ENCODE measurements at places on chromosomes 11 and 22.

DNA sequence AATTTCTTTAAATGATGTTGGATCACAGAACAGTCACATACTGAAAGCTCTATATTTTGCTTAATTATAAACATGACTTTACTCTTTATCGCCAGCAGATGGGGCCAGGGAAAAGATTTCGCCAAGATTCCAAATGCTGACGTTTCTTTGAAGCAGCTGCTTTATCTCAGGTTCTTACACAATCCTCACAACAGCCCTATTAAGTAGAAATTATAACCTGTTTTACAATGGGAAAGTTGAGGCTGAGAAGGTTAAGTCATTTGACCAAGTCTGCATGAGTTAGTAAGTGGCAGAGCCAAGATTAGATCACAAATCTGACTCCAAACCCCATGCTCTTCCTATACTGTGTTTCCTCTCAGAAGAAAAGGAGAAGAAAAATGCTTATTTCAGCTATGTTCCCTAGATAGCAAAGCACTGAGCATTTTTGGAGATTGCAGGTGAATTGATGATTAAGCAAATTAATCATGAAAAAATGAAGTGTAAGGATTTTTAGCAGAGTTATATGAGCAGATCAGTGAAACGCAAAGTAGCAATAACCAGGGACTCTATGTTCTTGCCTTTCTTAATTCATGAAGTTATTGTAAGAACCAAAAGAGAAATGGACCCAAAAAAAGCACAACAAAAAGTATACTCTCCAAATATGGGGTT, 79.0 kb downstream of the AASDHPPT start:
- DNase-seq, result peak; percentile 0

GRCh38 chr11:68680541-68681231, 3.7 kb upstream of the GAL start:
- DNase-seq, result no peak

GRCh38 chr11:128603003-128603696, 15.8 kb upstream of the ETS1 start:
- no peak for DNase-seq

DNA sequence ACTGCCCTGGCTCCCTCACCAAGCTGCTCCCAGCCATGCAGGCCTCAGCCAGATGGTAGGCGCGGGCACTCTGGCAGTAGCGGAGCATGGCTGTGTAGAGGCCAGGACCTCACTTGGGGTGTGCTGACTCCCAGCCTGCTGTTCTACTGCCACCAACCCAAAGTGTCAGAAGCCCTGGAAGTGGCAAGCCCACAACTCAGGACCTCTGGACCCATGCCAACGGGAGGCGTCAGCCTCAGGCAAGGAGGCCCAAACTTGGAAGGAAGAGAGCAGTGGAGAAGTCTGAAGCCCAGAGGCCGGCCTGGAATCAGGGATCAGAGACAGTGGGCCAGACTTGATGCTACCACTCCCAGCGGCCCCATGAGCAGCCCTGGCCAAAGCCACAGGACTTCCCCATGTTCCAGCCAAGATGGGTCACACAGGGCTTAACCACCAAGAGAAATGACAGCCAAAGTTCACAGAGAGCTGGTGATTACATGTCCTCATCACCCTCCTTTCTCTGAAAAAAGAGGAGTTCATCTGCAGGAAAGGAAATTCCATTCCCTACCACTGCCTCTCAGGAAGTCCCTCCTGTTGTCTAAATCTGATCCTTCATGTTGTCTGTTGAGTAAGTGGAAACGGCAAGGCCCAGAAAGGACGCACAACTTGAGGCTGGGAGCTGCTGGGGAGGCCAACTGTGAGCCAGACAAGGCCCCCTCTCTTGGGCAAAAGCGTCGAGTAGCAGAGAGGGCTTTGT, 4.4 kb downstream of the ARRB1 start:
- DNase-seq, result no peak

GRCh38 chr11:62732830-62733229, 4.5 kb downstream of the TTC9C start:
- no peak for DNase-seq

- no peak for DNase-seq
These were observed 9.8 kb downstream of the LARGE2 start for GRCh38 chr11:45932217-45932616.

DNA sequence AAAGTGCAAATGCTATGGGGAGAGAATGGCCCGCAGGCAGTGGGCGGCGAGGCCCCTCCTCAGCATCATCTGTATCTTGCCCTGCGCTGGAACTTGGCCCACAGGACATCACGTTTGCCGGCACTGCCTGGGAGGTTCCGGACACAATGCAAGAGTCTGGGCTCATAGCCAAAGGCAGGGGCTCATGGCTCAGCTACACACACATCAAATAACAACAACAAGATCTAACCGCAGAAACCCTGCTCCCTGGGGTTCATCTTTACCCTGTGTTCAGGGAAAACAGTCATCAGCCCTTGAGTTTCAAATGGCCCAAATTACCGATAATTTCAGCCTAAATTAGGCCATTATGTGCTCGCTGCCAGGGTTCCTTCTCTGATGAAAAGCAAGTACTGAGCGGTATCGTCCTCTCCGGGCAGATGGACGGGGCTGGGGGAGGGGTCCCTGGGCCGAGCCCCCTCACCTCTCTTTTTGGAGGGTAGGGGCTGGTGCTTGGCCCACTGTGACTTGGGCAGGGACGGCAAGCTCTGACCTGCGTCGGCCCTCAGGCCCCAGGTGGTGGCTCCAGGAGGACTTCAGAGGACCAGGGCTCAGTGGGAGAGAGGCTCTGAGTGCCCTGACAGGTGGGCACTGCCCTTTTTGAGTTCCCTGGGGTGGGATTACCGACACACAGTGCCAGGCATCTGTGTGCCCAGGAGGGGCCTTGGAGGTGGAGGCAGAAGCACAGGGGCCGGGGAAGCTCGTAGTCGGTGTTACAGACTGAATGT, 25.0 kb upstream of the GAL start:
- peak; percentile 11 for DNase-seq

- no peak for DNase-seq
These were observed 428.5 kb downstream of the TMEM135 start for GRCh38 chr11:87466223-87466622.

DNA sequence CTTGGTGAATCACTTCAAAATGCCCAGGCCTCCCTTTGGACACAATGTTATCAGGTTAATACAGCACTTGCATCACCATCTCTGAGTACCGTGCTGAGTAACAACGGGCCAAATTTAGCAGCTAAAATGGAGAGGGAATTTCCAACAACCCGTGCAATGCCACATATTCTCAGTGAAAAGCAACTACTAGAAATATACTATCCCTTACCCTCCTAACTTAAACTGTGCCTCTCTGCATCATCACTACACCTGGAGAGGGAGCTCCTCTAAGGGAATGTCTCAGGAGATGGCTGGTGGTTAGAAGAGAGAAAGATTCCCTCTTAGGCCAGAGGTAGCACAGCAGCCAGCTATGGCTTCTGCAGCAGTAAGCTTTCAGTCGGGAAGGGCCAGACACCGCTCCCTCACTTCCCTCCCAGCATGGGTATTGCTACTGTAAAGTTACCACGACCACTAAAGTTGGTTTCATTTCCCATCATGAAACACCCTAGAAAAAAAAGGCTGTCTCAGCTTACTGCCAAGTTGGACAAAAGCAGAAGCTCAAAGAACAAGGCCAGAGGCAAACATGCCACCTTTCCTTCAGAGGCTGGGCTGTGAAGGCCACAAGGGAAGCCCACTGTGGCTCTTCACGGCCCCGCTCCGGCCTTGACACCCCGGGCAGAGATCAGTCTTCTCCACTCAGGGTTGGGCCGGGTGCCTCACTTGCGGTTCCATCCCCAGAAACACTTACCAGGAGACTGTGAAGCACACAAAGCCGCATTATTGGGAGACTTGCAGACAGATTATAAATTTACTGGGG, 3.9 kb downstream of the MAML2 start:
- peak; percentile 67 for DNase-seq

DNA sequence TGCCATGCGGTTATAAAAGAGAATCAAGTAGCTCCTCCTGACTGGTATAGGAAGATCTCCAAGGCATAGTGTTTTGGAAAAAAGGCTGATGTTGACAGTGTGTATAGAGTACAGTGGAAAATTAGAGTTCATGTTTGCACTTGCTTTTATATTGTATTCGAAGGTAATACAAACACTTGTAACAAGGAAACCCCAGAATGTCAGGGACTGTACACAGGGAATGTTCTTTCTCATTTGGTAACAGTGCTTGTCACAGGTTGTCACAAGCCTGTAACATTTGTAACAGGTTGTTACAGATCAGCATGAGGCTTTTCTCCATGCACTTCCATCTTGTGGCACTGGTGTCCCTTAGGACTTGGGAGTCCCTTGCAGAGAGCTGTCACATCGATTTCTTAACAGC, 64.0 kb downstream of the GRK3 start:
- no peak for DNase-seq

- no peak for DNase-seq
These were observed 92.6 kb downstream of the RCN1 start for GRCh38 chr11:32183512-32183911.

Data from anterior cingulate cortex (tissue), 58 donors.